Stimulated activated CD4-positive, alpha-beta T cell treated with anti-CD3 and anti-CD28 coated beads, Interleukin-4, amount 100 ng/mL, for 48 hours (primary cell): ENCODE measurements at places on chromosomes 4 and X.
A peak's percentile ranks its signal among the peaks of the same experiment; 100 is the strongest.

DNA sequence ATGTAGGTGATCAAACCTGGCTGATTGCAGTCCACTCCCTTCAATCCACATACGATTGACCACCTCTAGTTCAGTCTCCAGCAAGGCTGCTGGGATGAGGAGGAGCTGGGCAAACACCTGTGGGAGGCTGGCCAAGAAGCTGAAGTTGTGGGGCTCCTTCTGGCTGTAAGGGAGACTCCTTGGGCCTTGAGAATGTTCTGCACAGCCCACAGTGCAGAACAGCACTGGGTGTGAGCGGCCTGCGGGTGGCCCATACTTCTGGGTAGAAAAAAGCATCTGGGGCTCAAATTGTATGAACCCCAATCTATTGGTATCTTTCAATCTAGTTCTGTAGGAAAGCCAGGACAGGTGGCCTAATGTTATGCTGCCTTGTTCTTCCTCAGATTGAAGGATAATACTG lies 1608.8 kb upstream of the PCDH10 start:
- no peak for DNase-seq

DNA sequence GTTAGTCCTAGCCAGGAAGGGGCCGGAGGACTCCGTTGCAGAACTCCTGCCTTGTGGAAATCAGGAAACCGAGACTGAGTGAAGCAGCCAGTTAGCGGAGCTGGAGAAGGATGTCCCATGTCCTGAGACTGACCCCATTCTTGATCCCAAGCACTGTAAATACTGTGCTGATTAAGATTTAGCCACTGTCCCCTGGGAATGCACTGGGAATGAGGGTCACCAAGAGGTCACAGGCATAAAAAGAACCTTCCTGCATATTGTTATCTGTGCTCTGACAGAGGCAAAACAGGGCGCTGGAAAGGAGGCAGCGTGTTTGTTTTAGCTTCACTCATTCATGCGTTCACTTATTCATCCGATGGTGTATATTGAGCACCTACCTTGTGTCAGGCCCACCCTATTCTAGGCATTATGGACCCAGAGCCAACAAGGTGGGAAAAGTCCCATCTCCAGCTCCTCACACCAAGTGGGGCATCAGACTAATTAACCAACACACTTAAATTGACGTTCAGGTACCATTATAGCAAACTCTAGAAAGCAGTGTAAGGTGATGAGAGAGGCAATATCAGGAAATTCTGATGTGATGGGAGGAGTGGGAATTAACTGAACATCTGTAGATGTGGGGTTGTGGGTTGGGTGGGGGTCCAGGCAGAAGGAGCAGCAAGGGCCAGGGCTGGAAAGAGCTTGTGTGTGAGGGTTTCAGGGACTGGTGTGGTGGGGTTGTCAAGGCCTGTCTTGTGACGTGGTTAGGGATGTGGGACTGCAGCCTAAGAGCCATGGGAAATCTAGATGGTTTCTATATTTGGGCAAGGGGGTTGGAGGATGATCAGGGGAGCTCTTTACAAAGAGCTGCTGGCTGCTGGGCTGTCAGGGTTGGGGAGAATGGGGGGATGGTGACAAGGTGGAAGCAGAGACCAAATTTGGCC lies 10.6 kb upstream of the SLC2A9 start:
- no peak for DNase-seq

DNA sequence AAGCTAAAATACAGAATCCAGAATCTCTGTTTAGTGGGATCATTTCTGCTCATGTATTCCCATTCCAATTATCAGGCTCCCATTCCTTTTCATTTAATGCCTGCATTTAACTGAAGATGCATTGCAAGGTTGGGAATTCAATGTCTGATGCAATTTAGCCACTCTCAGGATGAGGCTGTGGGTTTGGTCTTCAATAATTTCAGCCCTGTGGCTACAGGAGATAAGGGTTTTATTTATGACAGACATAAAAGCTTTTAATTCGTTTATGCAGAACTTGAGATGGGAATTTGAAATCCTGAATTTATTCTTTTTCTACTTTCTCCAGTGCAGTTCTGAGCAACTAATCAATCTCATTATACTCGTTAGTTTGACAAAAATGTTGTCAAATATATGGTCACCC lies 1225.9 kb downstream of the PCDH18 start:
- no peak for DNase-seq

DNA sequence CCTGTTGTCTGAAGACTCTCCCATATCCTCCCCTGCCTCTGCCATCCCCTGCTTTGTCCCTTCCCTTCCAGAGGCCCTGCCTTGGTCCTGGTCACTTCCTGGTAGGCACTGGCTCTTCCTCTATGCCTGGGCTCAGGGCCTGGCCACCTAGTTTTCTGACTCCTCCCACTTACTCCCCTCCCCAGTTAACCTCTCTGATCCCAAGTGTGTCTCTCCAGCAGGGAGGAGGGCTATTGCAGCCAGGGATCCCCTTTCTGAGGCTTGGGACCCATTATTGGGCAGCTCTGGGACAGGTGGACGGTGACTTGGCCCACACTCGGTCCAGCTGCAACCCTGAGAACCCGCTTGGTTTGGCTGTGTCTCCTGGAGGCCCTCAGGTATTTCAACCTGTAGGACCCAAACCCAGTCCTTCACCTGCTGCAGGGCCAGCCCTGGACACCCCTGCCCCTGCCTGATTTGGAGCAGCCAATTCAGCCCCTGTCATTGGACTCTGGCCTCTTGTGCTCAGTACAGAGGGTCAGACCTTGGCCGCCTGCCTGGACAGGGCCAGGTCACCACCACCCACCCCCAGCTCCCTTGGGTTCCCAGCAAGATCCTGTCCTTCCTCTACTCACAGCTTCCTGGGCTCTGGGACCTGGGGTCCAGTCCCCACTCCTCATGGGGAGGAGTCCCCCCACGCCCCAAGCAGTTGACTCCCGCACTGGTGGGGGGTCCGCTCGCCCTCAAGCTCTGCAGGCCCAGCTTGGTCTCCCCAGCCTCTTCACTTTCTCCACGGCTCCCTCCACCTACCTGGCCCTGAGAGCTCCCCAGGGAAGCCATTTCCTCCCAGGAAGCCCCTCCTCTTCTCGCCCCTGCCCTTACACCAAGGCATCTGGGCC lies 1.1 kb upstream of the SH3BP2 start:
- DNase-seq = no peak

DNA sequence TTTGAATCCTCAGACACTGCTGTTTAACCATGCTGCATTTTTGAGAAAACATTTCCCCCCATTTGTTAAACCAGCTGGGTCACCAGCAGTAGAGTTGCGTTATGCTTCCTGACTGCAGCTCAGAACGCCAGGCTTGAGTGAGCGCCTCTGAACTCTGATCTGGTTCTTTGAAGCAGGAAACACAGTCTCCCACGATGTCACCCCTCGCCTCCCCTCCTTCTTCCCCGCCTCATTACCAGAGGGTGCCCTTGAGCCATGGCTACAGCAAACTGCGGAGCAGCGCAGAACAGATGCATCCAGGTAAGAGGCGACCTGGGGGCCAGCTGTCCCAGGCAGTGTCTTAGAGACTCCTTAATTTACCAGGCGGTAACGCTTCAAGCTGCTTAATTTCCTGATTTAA lies 78.4 kb downstream of the REPS2 start:
- no peak for DNase-seq

DNA sequence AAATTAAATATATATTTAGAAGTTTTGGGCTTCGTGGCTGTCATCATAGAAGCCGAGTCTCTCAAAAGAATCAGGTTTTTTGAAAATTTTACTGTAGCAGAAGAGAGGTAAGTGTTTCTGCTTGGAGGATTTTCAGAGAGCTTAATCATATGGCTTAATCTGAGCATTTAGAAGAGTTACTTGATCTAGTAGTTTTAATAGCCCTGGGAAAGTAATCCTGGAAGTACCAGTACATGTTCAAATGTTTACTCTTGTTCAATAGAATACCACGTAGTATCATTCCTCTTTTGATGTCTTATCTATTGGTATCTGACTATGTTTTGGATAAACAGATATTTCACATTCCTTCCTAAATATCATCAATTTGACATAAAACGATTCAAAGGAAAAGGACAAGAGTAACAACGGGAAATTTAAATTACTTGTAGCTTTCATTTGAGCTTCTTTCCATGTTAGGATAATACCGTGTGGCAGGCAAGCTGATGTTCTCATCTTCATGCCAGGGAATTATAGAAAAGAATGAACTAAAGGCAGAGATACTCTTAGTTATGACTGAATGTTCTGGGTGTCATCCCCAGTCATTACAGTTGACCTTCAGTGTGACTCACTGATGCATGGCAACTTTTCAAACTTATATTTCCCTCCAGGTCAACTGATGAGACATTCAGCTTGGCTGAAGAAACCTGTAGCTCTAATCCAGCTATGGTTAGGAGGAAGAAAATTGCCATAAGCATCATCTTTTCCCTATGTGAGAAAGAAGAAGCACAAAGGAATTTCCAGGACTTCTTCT lies 89.8 kb downstream of the FNIP2 start:
- no peak for DNase-seq

- no peak for DNase-seq
Measured at GRCh38 chr4:38233727-38234480, 273.7 kb downstream of the PTTG2 start.

DNA sequence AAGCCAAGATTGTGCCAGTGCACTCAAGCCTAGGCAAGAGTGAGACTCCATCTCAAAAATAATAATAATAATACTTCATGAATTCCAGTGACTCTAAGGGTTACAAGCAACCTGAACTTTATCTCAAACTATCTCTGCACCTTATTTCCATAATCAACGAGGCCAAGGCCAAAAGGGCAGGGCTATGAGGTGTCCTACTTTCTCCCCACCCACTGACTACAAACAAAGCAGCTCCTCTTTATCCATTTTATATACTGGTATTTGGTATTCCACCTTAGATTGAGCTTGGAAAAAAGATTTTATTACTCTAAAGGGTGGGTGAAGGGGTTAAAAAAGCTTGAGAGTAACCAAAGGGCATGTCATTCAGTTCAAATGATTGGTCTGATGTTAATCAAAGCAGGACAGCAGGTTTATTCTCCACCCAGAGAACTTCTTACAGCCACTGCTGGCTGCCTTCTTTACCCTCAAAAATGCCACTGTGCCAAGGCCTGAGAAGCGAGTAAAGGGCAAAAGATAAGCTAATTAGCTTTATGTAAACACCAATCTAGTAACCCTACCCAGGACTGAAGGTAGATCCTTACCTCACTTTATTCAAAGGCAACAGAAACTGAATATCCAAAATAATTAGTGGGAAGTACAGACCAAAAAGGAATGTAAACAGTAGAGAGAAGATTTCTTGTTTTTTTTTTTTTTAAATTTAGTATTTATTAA lies 28.2 kb downstream of the APOO start:
- no peak for DNase-seq

GRCh38 chr4:148443512-148444295 lies 1.5 kb upstream of the NR3C2 start:
- peak; percentile 25 for DNase-seq

- no peak for DNase-seq
Measured at GRCh38 chr4:3530051-3530450, 2.2 kb downstream of the LRPAP1 start.

GRCh38 chrX:71919431-71919830 lies 8.8 kb downstream of the NHSL2 start:
- no peak for DNase-seq

DNA sequence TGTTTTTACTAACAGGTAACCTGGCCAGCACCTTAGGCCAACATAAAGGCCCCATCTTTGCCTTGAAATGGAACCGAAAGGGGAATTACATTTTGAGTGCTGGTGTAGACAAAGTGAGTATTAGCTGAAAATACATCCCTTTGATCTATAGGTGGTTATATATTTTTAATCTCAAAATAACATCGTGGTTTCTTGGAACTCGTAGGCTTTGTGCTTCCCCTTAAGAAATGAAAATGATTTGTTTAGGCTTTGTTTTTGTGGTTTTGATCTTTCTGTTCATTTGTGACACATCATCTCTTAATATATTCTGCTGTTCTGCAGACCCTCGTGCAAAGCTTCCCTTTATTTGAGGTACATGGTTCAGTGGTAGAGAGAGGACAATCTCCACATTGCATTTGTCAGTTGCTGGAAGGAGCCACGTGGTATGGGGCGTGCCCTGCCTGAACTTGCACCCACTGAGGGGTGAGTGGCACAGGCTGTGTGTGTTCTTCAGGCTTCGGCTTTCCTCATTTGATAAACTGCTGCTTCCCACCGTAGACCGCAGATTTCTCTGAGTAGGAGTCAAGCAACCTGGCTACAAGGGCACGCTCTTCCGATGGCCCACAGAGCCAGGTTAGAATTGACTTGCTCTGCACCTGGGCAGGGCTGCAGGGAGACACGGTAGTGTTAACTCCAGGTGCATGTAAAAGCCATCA lies 72.2 kb downstream of the GPR143 start:
- DNase-seq = no peak

DNA sequence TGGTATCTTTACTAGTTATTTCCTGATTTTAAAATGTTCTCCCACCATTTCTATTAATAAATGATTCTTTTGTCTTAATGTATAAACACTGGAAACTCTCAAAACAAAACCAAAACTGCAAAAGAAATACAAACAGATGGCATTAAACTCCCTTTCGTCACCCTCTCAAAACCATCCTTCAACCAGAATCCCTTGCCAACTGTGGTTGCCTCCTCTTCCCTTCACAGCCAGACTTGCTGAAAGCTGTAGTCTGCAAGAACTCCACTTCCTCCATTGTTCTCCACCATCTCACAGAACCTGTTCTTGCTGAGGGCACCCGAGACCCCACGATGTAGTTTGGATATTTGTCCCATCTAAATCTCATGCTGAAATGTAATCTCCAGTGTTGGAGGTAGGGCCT lies 96.5 kb downstream of the WWC2 start:
- no peak for DNase-seq

GRCh38 chrX:21586001-21586400 lies 72.1 kb downstream of the KLHL34 start:
- DNase-seq = no peak
